ENCODE measurements at places on chromosomes 7 and 10. TPM values are rescaled to one million over a fixed set of nuclear protein-coding genes. Genes with fewer than 3 reads are reported as not detected.

DNA sequence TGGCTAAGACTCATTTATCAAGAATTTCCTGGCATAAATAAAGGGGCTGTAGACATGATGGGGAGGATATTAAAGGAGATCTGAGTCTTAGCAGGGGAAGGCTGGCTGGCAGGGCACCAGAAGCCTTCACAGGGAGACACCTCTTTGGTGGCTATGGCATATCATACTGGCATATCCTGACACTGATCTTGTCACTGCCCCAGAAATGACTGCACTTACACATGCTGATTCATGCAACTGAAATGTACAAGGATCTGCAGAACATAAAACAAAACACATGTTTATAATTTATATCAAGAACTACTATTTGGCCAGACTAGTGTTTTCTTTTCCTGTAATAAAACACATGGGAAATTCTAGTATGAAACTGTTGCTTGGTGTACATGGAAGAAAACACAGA is 5.5 kb upstream of the LIPN start:
- DNase-seq = no peak

DNA sequence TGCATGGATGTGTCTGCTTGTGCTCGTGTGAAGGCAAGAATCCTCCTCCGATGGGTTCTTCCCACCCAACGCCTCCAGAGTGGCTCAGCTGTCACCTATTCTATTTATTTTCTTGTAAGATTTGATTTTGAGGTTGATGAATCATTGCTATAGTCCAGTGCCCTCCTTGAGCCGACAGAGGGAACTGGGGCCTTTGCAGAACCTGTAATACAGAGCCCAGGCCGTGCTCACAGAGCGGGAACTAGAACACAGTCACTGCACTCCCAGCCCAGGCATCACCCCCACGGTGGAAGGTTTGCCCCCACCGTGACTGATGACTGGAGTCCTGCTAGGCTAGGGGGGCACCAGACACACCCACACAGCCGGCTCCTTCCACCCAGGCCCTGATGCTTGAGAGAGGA is 2.0 kb downstream of the RARRES2 start:
- DNase-seq = no peak

GRCh38 chr10:89566095-89566950 is 30.9 kb upstream of the SLC16A12 start:
- no peak for DNase-seq

ZNF365 gene
- 0.04 TPM for total RNA-seq

- DNase-seq = no peak
Observed at GRCh38 chr10:125081931-125082330, 78.4 kb downstream of the CTBP2 start.

DNA sequence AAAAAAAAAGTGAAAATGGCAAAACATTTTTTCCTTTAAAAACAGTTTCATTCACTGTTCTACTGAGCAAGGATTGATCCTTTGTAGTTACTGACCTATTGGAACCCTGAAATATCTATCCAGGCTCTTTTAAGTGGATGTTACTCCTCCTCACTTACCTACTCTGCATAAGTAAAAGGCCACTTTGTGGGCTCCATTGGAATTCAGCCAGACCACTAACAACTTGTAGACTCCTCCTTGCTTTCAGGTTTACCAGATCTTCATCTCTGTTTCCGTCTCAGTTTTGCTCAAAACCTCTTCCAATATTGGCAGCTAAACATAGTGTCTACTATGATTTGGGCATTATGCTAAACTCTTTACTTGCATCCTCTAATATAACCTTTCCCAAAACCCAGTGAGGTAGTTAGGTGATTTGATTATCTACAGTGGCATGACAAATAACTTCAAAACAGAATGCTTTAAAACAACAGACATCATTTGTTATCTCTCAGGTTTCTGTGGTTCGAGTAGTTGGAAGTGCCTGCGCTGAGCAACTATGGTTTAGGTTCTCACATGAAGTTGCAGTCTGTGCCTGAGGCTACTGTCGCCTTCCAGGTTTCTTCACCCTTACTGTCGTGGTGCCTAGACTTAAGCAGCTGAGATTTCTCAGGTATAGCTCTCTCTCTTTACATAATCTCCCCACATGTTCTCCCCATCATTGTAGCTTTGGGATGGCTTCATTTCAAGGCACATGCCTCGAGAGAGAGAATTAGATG is 698.2 kb downstream of the REEP3 start:
- DNase-seq = no peak

ZNF398 gene
- 4.9 TPM for total RNA-seq

- DNase-seq = no peak
Observed at GRCh38 chr10:31961277-31962074, 32.8 kb upstream of the ARHGAP12 start.

DNA sequence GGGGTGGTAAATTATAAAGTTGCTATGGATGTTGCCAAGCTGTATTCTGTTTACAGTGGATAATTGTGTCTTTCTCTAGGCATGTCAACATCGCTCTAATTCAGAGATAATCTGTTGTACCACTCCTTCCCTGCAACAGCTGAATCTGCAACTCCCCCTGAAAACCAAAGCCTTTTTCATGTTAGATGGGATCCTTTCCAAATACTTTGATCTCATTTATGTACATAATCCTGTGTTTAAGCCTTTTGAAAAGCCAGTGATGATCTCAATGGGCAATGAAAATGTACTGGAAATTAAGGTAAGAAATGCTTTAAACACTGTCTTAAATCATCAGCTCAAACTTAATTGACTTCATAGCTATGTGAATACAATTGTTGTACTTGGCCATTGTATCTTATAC is 91.0 kb downstream of the MET start:
- no peak for DNase-seq

GRCh38 chr10:12334186-12334530 is 15.2 kb upstream of the CAMK1D start:
- DNase-seq = no peak

FAM131B gene
- 1.2 TPM for total RNA-seq

OPN1SW gene
- total RNA-seq = not detected

PRRT4 gene
- not detected for total RNA-seq

CYP2E1 gene
- 0.13 TPM for total RNA-seq

DNA sequence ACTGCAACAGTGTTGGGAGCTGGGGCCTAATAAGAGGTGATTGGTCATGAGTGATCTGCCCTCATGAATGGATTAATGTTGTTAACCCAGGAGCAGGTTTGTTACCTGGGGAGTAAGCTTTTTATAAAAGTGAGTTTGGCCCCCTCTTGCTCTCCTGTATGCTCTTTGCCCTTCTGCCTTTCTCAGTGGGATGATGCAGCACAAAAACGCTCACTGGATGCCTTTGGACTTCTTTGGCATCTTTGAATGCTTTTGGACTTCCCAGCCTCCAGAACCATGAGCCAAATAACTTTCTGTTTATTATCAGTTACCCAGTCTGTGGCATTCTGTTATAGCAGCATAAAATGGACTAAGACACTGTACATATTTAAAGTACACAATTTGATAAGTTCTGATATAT is 48.5 kb downstream of the CCDC71L start:
- DNase-seq = no peak

DNA sequence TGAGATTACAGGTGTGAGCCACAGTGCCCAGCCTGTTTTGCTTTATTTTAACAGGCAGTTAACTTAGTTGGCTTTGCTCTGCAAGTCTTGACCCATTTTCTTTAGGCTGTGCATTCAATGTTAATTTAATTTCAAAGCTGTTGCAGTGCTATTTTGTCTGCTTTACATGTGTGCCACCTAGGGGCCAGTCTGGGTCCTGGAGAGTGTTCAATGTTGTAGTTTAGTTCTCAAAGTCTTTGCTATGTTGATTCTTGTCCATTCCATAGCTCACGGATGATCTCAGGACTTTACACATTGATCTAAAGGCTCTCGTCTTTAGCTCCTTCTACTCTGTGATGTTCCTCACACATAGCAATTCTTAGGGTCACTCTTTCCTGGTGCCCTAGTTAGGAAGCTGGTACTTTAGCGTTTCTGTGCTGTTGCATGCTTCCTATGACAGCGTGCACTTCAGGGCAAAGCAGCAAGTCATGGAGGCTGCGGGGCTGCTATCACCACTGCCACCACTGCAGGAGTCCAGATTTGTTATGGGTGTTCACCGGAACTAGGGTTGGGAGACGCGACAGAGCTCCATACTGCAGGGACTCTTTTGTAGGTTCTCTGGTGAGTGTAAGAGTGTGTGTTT is 16.4 kb upstream of the ABCA13 start:
- peak; percentile 7 for DNase-seq

GRCh38 chr7:28170701-28171100 is 9.9 kb downstream of the JAZF1 start:
- no peak for DNase-seq

- no peak for DNase-seq
Observed at GRCh38 chr10:110432814-110433565, 64.7 kb upstream of the DUSP5 start.

CRHR2 gene
- not detected for total RNA-seq

MYH16 gene
- 0.53 TPM for total RNA-seq

- DNase-seq = peak; percentile 81
Observed at GRCh38 chr7:24979863-24980533, at the start of gene OSBPL3. TSS of gene OSBPL3 (minus strand) at chr7:24980178. CDS start at chr7:24892472, 87,706 bp downstream.

DNA sequence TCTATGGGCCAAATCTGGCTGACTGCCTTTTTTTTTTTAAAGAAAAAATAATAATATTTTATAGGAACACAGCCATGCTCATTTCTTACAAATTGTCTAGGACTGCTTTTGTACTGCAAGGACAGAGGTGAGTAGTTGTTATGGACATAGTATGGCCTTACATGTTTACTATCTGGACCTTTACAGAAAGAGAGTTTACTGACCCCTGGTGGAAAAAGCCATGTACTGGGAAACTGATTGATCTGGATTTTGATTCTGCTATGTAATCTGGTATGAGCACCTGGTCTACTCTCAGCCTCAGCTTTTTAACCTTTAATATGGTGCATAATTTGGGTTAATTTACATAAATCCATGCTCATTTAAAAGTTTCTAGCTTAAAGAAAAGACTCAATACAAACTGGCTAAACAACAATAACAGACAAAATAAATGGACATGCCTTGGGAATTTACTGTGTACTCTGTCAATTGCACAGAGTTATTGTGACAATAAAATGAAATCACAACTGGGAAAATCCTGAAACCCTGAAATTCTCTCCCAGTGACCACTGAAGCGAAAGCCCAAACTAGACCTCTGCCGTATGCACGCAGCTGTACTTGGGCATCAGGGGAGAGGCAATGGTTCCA is 260.7 kb downstream of the BMPER start:
- no peak for DNase-seq

DNA sequence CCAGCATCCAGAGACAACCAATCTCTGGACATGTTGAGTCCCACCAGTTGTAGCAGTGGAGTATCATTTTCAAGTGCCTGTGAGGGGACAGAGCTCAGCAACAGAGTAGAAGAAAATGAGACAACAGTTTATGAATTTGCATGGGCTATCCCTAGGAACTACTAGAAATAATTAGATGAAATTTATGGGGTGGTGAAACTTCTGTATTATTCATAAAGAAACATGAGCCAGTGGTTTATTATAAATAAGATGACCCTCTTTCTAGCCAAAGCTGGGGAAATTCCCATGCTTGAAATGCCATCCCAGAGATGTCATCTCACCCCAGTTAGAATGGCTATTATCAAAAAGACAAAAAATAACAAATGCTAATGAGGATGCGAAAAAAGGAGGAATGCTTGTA is 55.1 kb upstream of the ITGB8 start:
- no peak for DNase-seq

GRCh38 chr7:106285855-106286492 is 1.2 kb upstream of the NAMPT start:
- no peak for DNase-seq

ADAM12 gene
- 0.21 TPM for total RNA-seq

BTRC gene
- 13.4 TPM for total RNA-seq

Measured in pulmonary artery endothelial cell (primary cell).